Stimulated activated CD8-positive, alpha-beta memory T cell treated with anti-CD3 and anti-CD28 coated beads, Interleukin-4, amount 100 ng/mL, for 24 hours (primary cell): ENCODE measurements at places on chromosomes 1 and 21.

- DNase-seq, result no peak
Observed at GRCh38 chr1:216332003-216332402, 91.2 kb downstream of the USH2A start.

- DNase-seq, result no peak
Observed at GRCh38 chr1:997713-997992, 2.2 kb downstream of the HES4 start.

DNA sequence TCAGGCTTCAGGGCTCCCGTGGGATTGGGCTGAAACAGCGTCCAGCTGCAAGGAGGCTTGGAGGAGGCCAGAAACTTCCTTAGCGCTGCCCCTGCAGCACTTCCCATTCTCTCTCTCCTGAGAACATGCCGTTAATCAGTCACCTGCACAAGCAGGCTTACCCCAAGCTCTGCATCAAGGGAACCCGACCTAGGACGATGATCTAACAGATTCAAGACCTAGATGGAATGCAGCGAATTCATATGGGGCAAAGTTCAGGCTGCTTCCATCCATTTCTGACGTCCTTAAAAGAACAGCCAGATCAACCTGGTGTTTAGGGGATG, 114.1 kb downstream of the ERG start:
- DNase-seq, result no peak

GRCh38 chr1:234980291-234980644, 148.4 kb downstream of the TOMM20 start:
- no peak for DNase-seq

GRCh38 chr1:173333581-173333980, 126.5 kb upstream of the TNFSF4 start:
- DNase-seq, result no peak

DNA sequence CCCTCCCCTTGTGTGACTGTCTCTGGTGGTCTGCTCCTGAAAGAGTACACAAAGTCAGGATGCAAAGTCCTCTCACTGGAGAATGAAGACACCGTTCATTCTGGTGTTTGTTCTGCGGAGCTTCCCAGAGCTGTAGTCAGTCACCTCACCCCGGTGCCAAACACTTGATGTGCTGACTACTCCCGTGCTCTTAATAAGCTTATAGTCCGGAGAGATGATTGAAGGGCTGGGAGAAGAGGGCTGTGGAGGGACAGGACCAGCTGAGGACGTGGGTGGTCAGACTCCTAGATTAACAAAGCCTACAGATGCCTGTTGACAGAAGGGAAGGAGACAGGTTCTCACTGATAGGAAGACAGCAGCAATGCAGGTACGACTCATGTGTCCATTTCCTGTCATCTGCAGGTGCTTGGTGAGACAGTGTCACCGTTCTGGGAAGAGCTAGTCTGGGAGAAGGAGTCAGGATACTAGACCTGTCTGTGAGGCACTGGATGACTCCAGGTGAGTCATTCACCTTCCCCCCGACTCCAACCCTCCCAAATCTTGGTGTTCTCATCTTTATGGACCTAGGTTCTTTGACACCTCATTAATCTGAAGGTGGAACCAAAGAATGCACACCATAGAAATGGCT, 40.4 kb upstream of the LRRN2 start:
- DNase-seq, result no peak

DNA sequence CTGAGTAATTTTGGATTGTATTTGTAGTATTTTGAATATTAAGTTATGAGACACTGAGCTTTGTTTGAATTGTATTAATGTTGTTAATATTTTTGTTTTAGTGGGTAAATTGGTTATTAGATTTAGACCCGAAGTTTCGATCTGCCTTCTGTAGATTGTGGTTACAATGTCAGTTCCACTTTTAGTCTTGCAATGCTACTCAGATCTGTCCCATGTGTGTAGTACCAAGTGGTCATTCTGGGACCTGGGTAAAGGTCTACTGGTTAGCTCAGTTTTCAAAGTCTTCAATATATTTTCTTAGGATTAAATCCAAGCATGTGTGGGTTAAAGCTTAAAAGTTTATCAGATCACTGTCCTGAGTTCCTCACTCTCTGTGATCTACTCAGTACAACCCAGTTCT, 346.5 kb upstream of the PROX1 start:
- DNase-seq, result no peak

DNA sequence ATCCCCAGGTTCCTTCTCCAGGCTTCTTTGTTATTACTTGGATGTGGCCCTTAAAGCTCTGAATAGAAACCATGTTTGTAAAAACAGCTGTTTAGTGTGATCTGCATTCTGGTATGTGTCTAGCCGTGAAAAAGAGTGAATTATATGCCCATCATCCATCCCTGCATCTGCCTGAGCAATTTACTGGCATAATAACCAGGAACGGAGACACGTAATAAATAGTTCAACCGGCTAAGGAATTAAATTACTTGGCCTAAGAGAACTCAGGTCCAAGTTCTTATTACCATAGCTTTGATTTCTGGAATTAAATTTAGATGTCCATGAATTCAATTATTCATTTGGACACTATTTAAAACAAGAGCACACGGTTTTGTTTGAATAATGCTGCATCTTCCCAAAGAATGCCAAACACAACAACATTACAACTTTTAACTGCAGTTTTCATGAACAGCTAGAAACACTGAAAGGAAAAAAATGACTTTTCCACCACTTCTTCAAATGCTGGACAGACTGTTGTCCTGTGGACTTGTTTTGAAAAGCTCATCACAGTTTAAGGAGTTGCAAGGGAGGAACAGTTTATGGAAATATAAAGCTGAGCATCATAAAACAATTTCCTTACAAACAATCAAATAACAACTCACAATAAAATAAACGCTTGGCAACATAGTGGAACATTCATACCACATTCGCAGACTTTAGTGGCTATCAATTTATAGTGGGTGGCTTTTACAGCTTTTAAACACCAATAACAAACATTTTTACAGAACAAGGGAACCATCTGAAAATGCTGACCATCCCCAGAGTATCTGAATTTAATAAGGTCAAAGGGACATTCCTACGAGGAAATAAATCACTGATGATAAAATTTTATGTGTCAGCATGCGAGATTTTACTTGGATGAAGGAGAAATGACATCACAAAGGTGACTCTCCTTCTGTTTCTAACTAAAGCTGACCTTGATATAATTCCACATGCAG, 144.7 kb downstream of the APP start:
- DNase-seq, result no peak

DNA sequence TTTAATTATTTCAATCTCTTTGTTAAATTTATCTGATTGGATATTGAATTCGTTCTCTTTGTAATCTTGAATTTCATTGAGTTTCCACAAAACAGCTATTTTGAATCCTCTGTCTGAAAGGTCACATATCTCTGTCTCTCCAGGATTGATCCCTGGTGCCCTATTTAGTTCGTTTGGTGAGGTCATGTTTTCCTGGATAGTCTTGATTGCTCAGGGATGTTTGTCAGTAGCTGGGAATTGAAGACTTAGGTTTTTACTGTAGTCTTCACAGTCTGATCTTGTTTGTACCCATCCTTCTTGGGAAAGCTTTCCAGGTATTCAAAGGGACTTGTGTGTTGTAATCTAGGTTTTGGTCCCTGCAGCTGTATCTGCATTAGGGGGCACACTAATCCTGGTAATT, 6.8 kb upstream of the MTARC2 start:
- DNase-seq, result no peak

DNA sequence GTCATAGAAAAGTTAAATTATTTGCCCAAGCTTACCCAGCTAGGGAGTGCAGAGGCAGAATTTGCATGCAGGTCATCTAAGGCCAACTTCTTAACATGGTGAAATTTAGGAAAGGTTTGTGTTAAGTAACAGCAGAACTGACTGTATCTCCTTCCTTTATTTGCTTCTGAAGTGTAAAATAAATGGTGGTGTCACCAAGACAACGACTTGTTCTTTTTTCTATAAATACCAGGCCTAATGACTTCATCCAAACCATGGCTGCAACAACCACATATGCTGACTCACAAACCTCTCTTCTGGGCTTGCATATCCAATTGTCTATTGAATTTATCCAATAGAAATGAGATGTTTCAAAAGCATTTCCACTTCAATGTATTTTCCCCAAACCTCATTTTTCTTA, 19.1 kb downstream of the COL24A1 start:
- DNase-seq, result no peak

DNA sequence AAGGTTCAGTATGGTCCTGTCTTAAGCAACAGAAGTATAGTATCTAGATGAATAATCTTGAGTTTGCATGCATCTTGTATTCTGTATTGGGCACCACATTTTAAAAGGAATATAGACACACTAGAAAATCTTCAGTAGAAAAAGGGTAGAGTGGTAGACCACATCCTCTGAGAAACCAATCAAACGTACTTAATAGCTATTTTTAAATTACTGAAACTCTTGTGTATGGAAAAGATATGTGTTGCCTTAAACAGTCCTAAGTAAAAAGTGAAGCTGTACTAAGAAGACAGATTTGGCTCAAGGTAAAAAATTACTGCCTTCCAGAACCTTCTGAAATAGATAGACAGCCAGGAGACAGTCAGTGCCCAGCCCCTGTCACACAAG, 3.1 kb downstream of the CTXND2 start:
- DNase-seq, result no peak

GRCh38 chr1:28392027-28392652, 22.6 kb downstream of the PHACTR4 start:
- DNase-seq, result no peak

- DNase-seq, result no peak
Observed at GRCh38 chr1:65267683-65268082, 41.7 kb upstream of the DNAJC6 start.

DNA sequence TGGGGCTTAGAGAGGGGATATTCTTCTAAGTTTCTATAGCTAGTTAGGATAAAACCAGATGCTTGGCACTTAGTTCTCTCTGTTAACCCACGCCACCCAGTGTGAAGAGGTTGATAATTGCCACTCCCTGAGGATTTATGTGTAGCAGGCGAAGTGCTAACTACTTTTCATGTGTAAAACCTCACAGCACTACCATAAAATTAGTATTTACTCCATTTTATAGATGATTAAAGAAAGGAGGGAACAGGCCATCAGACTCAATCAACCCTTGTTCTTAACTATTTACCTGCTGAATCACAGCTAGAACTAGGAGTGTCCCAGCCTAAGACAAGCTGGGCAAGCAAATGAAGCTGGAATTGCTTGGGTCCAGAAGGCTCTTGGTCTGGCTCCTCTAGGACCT, 8.9 kb downstream of the LIN28A start:
- DNase-seq, result no peak

DNA sequence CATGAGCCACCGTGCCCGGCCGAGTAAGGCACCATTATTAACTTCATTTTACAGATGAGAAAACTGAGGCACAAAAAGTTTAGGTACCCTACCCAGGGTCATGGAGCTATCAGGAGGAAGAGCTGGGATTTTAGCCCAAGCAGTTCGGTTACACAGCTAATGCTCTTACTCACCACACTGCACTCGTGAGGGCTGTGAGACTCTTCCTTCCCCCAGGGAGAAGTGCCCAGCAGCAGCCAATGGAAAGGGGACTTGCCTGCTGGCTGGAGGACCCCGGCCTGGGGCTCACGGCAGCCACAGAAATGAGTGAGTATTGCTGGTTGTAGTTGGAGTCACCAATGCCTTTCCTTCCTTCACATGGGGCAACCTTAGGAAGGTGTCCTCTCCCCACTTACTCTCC, 5.2 kb upstream of the CSF1 start:
- DNase-seq, result no peak

GRCh38 chr1:97980530-97980929, 59.7 kb upstream of the DPYD start:
- no peak for DNase-seq

GRCh38 chr1:94981575-94981973, 54.7 kb upstream of the CNN3 start:
- no peak for DNase-seq

GRCh38 chr1:67556297-67556900, 126.2 kb upstream of the SERBP1 start:
- DNase-seq, result no peak

DNA sequence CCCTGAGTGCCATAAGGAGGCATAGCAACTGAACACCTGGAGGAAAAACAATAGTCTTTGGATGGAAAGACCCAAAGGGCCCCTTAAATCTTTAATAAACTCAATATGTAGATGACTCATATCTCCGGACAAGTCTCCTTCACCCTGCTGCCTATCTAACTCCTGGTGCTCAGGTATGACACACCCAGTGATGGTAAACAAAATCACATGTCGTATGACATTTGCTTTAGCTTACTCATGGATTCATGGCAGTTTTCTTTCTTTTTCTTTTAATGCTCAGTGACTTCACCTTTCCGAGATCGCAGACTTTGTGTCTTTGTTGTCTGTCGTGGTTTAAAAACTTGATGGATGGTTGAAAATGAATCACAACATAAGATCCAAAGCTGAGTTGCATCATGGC, 208.5 kb upstream of the PROX1 start:
- DNase-seq, result no peak

DNA sequence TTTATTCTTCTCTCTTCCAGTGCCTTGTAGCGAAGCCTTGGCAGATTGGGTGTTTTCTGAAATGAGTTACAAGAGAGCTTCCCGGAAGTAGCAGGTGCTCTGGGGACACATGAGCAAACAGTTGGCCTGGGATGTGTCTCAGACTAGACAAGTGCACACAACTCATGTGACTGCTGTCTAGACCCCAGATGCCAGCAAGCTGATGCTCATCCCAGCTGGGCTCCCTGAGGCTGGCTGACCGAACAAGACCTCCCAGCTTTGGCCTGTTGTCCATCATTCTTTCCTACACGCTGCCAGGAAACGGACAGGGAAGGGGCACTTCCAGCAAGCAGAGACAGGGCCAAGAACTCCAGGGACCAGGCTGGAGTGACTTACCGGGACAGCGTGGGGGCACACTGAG, 18.7 kb upstream of the CSF1 start:
- no peak for DNase-seq

DNA sequence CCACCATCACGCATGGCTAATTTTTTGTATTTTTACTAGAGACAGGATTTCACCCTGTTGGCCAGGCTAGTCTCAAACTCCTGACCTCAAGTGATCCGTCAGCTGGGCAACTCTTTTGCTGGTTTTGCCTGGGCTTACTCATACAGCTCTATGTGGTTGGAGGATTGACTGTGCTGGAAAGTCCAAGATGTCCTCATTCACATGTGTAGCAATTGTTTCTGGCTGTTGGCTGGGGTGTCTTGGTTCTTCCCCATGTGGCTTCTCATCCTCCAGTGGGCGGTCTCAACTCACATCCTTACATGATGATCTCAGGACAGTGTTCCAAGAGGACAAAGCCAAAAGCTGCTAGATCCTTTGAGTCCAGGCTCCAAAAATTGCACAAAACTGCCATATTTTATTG, 53.3 kb downstream of the TEX35 start:
- no peak for DNase-seq
